Activated T-cell treated with anti-CD3 and anti-CD28 coated beads for 24 hours (primary cell): ENCODE measurements at places on chromosomes 16 and 17.

GRCh38 chr17:45384047-45384788 is 48.5 kb downstream of the ARHGAP27 start:
- DNase-seq: no peak

- no peak for DNase-seq
Measured at GRCh38 chr17:5035315-5035714, at the start of gene SLC52A1. TSS of gene SLC52A1 (minus strand) at chr17:5035426. CDS start at chr17:5034606, 820 bp downstream.

- no peak for DNase-seq
Measured at GRCh38 chr16:11800382-11800718, 3.3 kb upstream of the ZC3H7A start.

GRCh38 chr17:56601591-56601990 is 8.1 kb downstream of the NOG start:
- no peak for DNase-seq

GRCh38 chr16:82439678-82440293 is 187.0 kb upstream of the CDH13 start:
- DNase-seq: no peak

GRCh38 chr17:44222112-44222869 is 2.8 kb upstream of the UBTF start:
- no peak for DNase-seq

DNA sequence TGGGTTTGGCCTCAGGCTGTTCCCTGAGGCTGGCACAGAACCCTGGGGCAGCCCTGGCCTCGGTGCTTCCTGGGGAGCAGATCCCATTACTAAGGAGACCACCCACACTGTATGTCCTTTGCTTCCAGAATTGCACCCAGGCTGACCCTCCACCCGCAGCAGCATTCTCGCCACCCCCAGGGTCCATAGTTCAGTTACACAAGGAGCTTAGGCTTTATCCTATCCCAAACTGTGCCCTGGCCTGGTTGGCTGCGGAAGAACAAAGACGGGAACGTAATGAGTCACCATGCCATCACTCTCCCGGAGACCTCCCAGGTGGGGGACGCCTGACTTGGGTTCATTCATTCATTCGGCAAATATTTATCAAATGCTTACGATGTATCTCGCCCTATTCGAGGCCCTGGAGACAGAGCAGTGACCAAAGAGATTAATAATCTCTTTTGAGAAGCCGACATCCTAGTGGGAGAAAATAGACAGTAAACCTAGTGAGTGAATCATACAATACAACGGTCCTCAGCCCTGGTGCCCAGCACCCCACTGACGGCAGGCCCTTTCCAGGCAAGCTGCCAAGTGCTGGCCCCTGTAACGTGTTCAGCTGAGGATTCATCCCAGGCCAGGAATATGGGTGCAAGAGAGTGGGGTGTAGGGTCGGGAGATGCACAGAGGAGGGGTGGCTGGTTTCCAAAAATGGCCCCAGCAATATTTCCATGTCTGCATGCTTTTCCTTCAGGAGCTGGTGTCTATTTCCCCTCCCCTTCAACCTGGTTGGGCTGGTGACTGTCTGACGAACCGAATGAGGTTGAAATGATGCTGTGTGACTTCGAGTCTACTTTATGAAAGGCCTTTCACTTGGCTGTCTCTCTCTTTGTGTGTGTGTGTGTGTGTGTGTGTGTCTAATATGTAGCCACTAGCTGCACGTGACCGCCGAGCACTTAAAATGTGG is 134.2 kb downstream of the MGAT5B start:
- DNase-seq: no peak

- DNase-seq: no peak
Measured at GRCh38 chr17:79720705-79721292, 9.9 kb upstream of the ENPP7 start.

DNA sequence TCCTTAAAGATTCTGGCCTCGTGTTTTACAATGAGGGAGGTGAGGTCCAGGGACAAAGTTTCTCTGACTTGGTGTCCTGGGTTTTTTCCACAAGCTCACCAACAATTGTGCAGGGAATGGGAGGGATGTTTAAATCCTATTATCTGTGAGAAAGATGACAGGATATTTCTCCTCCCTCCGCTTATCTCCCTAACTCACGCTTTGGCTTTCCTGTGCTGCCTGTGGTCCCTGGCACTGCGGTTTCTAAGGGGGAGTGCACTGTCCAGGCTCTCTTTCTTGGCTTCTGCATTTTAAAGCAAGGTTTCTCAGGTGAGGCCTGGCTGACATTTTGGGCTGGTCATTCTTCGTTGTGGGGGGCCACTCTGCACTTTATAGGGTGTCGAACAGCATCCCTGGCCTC is 16.4 kb downstream of the GGA3 start:
- no peak for DNase-seq

DNA sequence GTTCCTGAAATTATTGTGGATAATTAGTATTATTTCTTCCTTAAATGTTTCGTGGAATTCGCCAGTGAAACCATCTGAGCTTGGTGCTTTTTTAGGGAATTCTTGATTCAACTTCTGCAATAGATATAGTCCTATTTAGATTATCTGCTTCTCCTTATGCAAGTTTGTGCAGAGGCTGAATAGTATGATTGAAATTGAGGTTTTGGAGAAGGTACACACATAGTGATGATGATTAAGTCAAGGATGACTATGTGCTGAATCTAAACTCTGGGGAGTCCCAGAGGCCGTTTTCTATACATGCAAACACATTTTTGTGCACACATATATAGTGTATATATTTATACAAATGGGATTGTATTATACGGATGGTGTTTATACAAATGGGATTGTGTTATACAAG is 5.2 kb upstream of the MYH4 start:
- no peak for DNase-seq

DNA sequence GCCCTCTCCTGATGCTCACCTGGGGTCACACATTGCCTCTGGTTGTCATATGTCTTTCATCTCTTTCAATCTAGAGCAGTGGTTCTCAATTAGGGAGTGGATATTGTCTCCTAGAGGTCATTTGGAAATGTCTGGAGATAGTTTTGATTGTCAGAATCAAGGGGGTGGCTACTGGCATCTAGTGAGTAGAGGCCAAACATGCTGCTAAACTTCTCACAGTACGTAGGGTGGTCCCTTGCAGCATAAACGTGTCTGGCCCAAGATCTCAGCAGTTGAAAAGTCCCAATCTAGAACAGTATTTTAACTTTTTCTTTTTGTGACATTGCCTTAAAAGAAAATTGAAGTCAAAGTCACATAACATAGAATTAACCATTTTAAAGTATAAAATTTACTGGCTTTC is 30.5 kb upstream of the SLC5A10 start:
- DNase-seq: no peak

- DNase-seq: no peak
Measured at GRCh38 chr16:85006639-85007038, 4.7 kb downstream of the ZDHHC7 start.

DNA sequence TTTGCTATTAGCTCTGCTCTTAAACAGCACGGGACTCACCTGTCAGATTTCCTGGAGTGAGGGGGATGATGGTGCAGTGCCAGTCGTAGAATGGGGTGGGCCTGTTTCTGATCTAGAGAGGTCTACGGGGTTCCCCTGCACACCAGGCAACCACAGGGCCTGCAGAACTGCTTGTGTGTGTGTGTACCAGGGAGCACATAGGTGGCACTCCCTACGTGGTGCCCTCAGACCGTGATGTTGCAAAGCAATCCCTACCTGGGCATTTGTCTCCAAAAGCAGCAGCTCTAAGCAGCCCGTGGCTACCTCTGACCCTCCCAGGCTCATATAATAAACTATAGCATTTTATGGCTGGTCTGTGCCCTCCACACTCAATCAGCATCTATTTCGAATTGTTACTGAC is 38.5 kb downstream of the MPRIP start:
- no peak for DNase-seq

DNA sequence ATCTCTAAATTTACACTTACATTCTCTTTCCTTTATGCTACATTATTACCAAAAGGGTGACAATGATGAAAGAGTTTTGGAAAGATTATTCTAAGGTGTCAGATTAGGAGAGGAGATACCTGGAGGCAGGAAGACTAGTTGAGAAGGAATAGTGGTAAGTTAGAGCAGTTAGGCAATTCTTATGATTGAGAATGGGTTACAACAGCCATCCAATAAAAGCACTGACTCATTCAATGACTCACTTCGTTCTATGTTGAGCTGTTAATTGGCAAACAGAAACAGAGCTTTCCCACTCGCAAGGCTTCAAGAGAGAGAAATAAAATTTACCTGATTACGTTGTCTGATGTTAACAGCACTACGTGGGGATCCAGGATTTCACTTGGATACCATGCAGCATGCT is 5.8 kb downstream of the NUP88 start:
- DNase-seq: no peak

GRCh38 chr16:66468321-66468965 is 41.3 kb downstream of the BEAN1 start:
- DNase-seq: no peak

DNA sequence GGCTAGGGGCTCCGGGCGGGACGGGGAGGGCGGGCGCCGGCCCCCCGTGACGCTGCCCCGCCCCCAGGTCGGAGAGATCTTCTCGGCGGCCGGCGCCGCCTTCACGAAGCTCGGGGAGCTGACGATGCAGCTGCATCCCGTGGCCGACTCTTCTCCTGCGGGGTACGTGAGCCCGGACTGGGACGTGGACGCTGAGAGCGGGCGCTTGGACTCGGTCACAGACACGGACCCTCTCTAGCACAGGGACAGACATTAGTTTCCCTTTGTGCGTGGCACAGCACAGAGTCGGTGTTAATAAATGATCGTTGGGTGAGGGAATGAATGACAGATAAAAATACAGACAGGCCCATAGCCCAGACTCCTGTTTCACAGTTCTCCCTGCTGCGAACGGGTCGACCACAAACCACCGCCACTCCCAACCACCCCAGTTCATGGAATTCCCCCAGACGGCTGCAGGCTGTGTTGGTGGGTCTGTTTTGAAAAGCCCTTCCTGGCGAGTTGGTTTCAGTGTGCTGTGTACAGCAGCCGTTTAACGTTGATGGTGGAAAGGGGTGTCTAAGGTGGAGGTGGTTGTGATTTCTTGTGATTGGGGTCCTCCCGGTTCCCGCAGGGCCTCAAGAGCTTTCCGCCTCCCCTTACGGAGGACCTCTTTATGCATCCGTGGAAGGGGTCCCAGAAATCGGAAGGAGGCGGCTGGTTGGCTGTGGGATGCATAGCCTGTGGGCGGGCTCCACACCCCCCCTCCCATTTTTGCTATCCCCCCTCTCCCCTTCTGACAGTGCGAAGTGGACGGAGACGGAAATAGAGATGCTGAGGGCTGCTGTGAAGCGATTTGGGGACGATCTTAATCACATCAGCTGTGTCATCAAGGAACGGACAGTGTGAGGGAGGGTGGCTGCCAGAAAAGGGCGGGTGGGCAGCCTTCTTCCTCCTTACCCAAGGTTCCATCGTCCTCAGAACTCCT is 2.9 kb downstream of the RNASEK start:
- peak; percentile 72 for DNase-seq

GRCh38 chr17:49107211-49107557 is 25.4 kb upstream of the B4GALNT2 start:
- no peak for DNase-seq

- DNase-seq: no peak
Measured at GRCh38 chr16:57667526-57668262, 412 bp upstream of the ADGRG3 start.

DNA sequence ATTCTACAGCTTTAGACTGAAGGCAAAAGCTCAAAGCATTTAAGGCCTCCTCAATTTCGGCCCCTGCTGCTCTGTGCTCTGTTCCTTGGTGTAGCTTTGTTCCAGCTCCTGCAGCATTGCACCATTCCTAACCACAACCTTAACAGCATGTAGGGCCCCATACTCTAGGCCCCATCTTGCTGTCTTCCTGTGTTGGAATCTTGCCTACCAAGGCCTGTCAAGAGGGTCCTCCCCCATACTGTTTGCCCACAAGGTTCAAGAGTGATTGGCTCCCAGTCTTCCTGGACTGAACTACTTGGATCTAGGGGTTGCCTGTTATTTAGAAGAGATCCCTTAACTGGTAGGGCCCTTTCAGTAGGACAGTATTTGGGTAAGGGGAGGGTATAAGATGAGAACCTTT is 26.8 kb downstream of the TRPV2 start:
- no peak for DNase-seq

GRCh38 chr16:17474572-17474971 is 3.8 kb upstream of the XYLT1 start:
- DNase-seq: no peak

- no peak for DNase-seq
Measured at GRCh38 chr17:21676281-21677111, 15.8 kb upstream of the KCNJ18 start.

DNA sequence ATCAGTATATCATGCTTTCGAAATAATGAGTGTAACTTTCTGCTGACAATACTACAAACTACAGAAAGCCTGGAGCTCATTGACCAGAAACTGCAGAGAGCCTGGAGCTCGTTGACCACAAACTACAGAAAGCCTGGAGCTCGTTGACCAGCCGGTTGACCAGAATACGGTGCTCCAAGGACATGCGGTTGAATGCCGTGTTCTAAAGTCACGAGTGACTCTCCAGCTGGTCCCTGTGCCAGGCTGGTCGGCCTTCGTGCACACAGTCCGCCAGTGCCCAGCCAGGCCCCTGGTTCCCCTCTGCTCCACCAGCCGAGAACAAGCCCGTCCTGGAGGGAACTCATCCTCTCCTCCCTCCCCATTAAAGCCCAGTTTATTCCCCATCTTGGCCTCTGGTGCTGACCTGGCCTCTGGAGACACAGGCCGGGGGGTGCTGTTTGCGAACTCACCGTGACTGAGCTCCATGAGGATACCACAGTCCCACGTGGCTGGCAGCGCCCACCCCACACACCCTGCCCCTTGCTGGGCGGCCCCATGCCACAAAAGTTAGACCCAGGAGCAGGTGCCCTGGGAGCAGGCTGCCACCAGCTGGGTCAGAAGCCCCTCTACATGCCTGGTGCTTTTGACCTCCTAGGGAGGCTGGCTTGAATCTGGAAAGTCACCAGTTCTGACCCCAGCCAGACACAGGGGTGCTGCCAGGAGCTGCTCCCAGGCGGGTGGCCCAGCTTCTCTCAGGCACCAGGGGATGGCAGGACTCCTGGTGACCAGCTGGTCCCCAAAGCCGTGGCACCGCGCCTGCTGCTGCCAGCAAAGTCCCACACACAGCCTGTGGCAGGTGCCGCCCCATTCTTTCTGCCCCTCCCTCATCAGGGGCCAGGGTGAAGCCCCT is 15.5 kb upstream of the CDH15 start:
- no peak for DNase-seq

DNA sequence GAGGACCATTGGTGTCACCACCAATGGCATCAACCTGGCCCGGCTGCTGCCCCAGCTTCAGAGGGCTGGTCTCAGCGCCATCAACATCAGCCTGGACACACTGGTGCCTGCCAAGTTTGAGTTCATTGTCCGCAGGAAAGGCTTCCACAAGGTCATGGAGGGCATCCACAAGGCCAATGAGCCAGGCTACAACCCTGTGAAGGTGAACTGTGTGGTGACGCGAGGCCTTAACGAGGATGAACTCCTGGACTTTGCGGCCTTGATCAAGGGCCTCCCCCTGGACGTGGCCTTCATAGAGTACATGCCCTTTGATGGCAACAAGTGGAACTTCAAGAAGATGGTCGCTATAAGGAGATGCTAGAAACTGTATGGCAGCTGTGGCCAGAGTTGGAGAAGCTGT is 111.9 kb upstream of the SIAH1 start:
- no peak for DNase-seq

- DNase-seq: no peak
Measured at GRCh38 chr17:72575542-72576233, 454.9 kb downstream of the SOX9 start.
